ENCODE measurements at places on chromosomes 3 and 15. TPM values are rescaled to one million over a fixed set of nuclear protein-coding genes. Genes with fewer than 3 reads are reported as not detected.

EXD1 gene
- 0.22 TPM for total RNA-seq

- H3K4me1 ChIP-seq: no peaks in the 10 kb centered on the region
- no peaks in the 10 kb centered on the region for H3K27me3 ChIP-seq
- H3K27ac ChIP-seq: no peak overlapping the region
- no peaks in the 10 kb centered on the region for H3K36me3 ChIP-seq
- no peak overlapping the region for H3K4me3 ChIP-seq
Observed at GRCh38 chr3:139518926-139519842, 20.4 kb downstream of the RBP1 start.

CCDC191 gene
- 0.43 TPM for total RNA-seq

- H3K27me3 ChIP-seq: no peaks in the 10 kb centered on the region
- H3K4me1 ChIP-seq: no peaks in the 10 kb centered on the region
- H3K4me3 ChIP-seq: no peak overlapping the region
Observed at GRCh38 chr3:187858041-187858440, 112.8 kb upstream of the BCL6 start.

DNA sequence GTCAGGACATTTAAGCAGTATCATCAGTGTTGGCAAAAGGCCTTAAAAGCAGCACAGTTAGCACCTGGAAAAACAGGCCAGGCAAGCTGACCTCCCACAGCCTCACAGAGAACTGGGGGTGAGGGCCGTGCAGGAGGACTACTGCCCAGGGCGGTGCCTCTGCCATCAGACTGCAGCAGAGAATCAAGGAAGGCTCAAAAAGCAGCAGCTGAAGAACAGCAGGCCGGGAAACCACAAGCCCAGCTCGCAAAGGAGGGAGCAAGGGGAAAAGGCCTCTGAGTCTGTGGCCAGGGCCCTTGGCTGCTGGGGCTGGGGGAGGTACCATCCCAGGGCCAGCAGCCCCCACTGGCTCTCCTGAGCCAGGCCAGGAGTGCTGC is 84.2 kb downstream of the SEC22A start:
- H3K4me1 ChIP-seq: no peaks in the 10 kb centered on the region
- no peak overlapping the region for H3K4me3 ChIP-seq
- H3K27ac ChIP-seq: no peak overlapping the region
- no peaks in the 10 kb centered on the region for H3K36me3 ChIP-seq
- no peaks in the 10 kb centered on the region for H3K27me3 ChIP-seq

GRCh38 chr15:88036154-88036839 is 220.2 kb downstream of the NTRK3 start:
- H3K4me3 ChIP-seq: no peak overlapping the region
- H3K36me3 ChIP-seq: no peaks in the 10 kb centered on the region
- H3K27ac ChIP-seq: no peak overlapping the region
- H3K4me1 ChIP-seq: no peaks in the 10 kb centered on the region
- DNase-seq: no peak
- H3K27me3 ChIP-seq: no peaks in the 10 kb centered on the region

SPATA12 gene
- not detected for total RNA-seq

DNA sequence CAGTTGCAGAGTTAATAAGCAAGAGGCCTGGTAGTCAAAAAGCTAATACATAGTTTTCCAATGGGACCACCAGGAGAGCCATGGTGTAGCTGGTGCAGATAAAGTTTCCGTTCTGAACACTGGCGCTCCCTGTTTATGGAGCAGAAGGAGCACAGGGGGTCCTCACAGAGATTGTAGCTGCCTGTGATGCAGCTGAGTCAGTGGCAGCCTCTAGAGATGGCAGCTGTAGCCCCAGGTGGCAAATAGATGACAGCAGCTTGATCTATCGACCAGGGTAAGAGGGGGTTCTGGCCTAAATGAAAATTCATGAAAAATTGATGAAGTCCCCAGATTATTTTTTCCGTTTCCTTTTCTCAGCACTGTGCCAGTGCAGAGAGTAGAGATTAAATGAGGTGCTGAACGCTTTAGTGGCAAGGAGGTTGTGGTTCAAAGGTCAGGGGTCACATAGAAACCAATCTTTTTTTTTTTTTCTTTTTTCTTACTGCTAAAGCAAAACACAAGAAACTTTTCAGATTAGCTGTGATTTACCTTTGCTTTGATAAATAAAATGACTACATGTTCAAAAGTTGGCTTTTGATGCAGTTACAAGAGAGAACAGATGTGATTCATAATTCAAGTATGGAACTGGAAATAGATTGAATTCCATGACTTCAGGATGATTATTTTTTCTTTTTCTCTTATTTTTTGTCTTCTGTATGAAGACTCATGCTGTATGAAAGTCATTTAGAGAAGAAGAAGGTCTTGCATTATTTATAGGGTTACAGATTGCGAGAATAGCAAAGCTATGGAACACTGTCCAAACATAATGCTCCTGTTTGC is 63.3 kb downstream of the ROBO2 start:
- H3K27ac ChIP-seq: no peak overlapping the region
- no peak for DNase-seq
- H3K4me1 ChIP-seq: no peaks in the 10 kb centered on the region
- H3K27me3 ChIP-seq: no peaks in the 10 kb centered on the region
- no peaks in the 10 kb centered on the region for H3K36me3 ChIP-seq

DUOXA2 gene
- total RNA-seq: not detected
